ENCODE measurements at places on chromosomes 5 and 9. TPM values are rescaled to one million over a fixed set of nuclear protein-coding genes. Genes with fewer than 3 reads are reported as not detected.

PROB1 gene
- 0.69 TPM for total RNA-seq

PCDHB16 gene
- total RNA-seq = 6.9 TPM

RNF208 gene
- 12.1 TPM for total RNA-seq

DNAH5 gene
- total RNA-seq = 1.2 TPM

CCNO gene
- 1.6 TPM for total RNA-seq

NFIL3 gene
- total RNA-seq = 30.4 TPM

- H3K27ac ChIP-seq = no peak overlapping the region
- H3K27me3 ChIP-seq = no peaks in the 10 kb centered on the region
- no peaks in the 10 kb centered on the region for H3K4me1 ChIP-seq
- H3K36me3 ChIP-seq = no peaks in the 10 kb centered on the region
These were observed 33.1 kb downstream of the RAB3C start for GRCh38 chr5:58615972-58616371.

DNA sequence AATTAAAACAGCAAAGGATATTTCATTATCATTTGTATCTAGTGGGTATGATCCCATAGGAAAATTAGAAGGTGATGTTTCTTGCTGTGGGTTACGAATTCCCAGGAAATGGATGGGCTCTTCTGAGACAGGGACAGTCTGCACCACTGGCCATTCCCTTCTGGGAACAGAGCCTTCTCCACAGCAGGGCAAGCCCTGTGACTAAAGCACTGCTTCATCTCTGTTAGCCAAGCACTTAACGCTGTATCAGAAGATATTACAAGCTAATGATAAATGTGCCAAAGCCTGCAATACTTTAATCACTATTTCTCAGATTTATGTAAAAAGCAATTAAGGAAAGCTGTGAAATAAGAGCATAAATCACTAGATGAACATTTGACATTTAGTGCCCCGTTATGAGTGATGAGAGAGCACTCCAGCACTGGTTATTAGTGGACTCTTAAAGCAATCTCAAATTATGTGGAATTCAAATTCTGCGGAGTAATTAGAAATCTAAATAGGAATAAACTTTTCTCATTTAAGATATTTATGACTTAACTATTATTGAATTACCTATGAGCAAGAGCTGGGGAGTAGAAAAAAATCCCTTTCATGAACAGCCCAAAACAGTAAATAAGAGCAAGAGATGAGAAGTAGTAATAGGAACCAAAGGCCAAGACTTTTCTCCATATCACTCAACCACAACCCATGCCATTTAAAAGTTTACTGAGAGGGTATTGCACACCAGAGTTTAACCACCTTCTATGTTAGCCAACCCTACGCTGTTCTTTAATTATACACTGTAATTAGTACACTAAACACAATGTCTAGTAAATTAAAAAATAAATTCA lies 49.2 kb downstream of the FAM240B start:
- no peak for DNase-seq
- H3K27ac ChIP-seq = no peak overlapping the region
- H3K36me3 ChIP-seq = no peaks in the 10 kb centered on the region

GRCh38 chr5:122756264-122756911 lies 18.5 kb upstream of the SNX2 start:
- DNase-seq = no peak
- H3K36me3 ChIP-seq = no peaks in the 10 kb centered on the region
- H3K4me1 ChIP-seq = peaks cover 7% of the 10 kb centered on the region
- H3K27ac ChIP-seq = no peak overlapping the region

GRCh38 chr5:129541648-129542251 lies 81.7 kb downstream of the ADAMTS19 start:
- DNase-seq = no peak
- no peak overlapping the region for H3K27ac ChIP-seq
- H3K4me1 ChIP-seq = no peaks in the 10 kb centered on the region

DNA sequence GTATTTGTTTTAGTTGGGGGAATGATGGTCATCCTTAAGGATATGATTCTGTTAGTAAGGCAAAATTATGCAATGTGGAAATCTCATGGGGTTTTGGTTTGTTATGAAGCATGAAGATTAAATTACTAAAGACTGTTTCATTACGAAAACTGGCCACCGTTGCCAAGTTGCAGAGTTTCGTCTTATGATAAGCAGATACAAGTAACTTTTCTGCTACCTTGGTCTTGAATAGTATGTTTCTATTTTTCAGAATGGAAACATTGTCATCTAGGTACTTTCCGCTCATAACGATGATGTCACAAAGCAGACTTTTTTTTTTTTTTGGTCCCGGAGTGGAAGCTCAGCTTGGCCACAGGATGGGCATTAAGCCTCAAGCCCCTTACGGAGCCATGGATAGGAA lies 4.2 kb downstream of the CCNI2 start:
- no peaks in the 10 kb centered on the region for H3K36me3 ChIP-seq
- H3K4me1 ChIP-seq = no peaks in the 10 kb centered on the region
- peaks cover 40% of the 10 kb centered on the region for H3K27me3 ChIP-seq
- DNase-seq = no peak
- no peak overlapping the region for H3K27ac ChIP-seq

- H3K4me1 ChIP-seq = peaks cover 9% of the 10 kb centered on the region
- peak overlapping the region; percentile 34 for H3K27ac ChIP-seq
- no peaks in the 10 kb centered on the region for H3K27me3 ChIP-seq
These were observed 33.5 kb upstream of the UBAC1 start for GRCh38 chr9:135994501-135995192.

GRCh38 chr9:21902136-21902535 lies 92.1 kb downstream of the CDKN2A start:
- H3K4me1 ChIP-seq = no peaks in the 10 kb centered on the region
- no peak overlapping the region for H3K4me3 ChIP-seq
- H3K27me3 ChIP-seq = no peaks in the 10 kb centered on the region

DNA sequence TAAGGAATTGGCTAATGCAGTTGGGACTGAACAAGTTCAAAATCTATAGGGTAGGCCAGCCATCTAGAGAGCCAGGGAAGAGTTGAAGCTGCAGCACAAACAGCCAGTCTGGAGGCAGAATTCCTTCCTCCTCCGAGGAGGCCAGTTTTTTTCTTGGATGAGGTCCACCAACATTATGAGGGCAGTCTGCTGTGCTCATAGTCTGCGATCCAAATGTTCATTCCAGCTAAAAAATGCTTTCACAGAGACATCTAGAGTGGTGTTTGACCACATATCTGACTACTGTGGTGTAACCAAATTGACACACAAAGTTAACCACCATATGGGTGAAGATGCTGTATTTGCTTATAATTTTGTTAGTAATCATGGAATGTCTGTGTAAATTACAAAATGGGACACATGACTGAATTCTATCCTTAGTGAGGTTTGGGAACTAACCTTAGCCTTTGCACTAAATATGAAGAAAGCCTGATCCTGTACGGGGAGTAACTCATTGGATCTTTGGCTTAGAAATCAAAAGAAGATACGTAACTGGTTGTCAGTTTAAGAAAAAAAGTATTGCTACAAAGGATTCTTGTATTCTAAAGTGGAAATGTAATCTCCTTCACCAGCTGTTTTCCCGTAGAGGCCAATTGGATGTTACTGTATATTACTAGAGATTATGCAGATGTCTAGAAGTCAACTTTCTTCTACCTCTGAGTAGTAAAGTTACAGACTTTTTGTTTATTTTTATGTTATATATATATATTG lies 70.6 kb downstream of the SPIN1 start:
- no peak for DNase-seq
- peaks cover 26% of the 10 kb centered on the region for H3K4me1 ChIP-seq
- H3K27ac ChIP-seq = no peak overlapping the region
- peaks cover 28% of the 10 kb centered on the region for H3K36me3 ChIP-seq

- no peak overlapping the region for H3K27ac ChIP-seq
- no peak for DNase-seq
- peaks cover 4% of the 10 kb centered on the region for H3K4me1 ChIP-seq
- no peaks in the 10 kb centered on the region for H3K27me3 ChIP-seq
- no peak overlapping the region for H3K4me3 ChIP-seq
- H3K36me3 ChIP-seq = no peaks in the 10 kb centered on the region
These were observed 53.3 kb upstream of the FAM169A start for GRCh38 chr5:74919487-74919886.

- H3K27ac ChIP-seq = no peak overlapping the region
- DNase-seq = no peak
- H3K4me1 ChIP-seq = no peaks in the 10 kb centered on the region
These were observed 143.1 kb upstream of the NR4A3 start for GRCh38 chr9:99678566-99678965.

DNA sequence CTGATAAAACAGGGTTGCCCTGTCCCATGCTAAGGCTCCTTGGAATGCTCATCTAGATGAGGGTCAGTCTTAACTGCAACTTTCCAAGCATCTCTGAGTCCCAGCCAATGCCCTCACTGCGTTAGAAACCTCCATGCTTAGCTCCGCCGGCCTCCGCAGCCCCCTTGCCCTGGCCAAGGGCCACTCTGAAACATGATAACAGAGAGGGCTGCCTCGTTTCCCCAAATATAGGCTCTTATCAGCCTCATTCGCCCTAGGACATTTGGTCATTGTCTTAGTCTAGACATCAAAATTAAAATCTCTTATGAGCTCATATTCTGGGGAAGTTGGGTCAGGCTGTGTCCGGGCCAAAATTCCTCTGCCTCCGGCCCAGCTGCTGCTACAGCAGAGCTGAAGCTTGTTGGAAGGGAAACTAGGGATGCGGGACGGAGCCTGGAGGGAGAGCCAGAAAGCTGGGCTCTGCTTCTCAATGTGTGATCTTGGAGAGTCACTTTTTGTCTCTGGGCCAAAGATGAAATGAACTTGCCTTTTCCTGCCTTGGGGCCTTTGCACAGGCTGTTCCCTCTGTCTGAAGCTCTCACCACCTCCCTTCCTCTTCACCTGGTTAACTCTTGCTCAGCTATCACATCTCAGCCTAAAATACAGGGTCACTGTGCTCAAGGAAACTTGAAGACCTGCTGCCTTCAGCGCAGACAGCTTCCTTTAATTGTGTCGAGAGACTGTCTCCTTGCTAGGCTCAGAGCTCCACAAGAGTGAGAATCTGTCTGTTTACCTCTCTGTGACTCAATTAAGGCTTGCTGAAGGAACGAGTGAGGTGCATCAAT lies 191.3 kb downstream of the RGS3 start:
- peaks cover 28% of the 10 kb centered on the region for H3K4me1 ChIP-seq
- H3K27ac ChIP-seq = peak overlapping the region; percentile 2
- peaks cover 17% of the 10 kb centered on the region for H3K27me3 ChIP-seq
- H3K36me3 ChIP-seq = no peaks in the 10 kb centered on the region
- no peak overlapping the region for H3K4me3 ChIP-seq
- no peak for DNase-seq

DNA sequence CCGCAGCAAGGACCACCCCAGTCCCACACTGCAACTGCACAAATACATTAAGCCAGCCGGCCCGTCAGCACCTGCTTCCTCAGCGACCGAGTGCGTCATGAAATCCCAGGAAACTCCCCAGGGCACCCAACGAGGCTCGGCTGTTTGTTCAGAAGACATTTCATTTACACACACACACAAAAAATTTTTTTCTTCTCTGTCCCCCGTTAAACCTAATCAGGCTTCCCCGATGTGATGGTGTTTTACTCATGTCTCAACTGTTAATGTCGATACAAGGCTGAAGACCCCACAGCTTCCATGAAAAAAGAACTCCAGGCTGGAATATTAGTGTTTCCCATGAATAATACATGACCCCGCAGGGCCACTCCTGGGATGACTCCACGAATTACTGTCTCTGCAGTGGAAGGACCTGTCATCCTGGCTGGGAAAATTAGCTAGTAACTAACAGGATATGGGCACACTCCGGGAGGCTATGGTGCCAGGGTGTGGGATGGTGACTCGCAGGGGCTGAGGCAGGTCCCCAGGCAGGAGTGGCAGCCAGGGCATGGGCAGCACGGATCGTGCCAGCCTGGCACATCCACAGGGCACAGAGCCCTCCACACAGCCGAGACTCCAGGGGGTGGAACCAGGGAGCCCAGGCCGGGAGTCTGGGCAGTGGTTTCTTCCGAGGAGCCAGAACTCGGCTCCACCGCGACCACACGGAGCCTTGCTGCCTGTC lies 102.4 kb downstream of the VAV2 start:
- peak overlapping the region; percentile 4 for H3K4me3 ChIP-seq
- H3K36me3 ChIP-seq = no peaks in the 10 kb centered on the region
- no peak for DNase-seq

DNA sequence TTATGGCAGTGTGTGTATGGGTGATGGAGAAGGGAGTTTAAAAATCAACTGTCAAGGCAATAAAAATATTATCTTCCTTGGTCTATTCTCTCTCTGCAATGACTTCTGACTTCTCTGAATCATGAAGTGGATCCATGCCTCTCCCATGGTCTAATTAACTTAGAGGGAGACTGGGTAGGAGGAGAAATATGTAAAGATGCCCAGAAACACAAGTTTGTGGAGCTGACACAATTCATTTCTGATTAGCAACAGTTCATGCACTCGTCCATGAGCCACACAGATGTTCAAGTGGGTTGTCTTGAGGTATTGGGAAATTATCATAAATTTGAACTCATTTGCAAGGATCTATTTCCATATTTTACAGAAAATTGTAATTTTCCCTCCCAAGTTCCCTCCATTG lies 38.1 kb downstream of the INSYN2B start:
- H3K4me1 ChIP-seq = peaks cover 19% of the 10 kb centered on the region
- H3K27ac ChIP-seq = no peak overlapping the region
- no peak for DNase-seq
- H3K27me3 ChIP-seq = peaks cover 4% of the 10 kb centered on the region
- H3K4me3 ChIP-seq = no peak overlapping the region

DNA sequence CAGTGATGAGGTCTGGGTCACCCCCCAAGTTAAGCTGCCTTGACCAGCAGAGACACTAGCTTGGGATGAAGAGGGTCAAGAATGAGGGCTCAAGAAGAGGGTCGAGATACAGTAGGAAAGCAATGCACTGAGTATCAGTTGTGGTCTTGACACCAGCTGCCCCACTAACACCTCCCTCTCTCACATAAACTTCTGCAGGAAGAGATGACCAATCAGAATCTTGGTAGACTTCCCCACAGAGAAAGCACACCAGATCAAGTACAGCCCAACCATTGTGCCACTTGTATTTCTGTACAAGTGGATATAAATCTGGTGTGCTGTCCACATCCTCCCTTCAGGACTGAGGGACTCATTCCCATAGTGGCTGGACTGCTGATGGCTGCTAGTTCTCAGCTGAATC lies 101.2 kb upstream of the ELL2 start:
- no peak overlapping the region for H3K27ac ChIP-seq
- DNase-seq = no peak
- H3K4me1 ChIP-seq = peaks cover 14% of the 10 kb centered on the region
- H3K36me3 ChIP-seq = no peaks in the 10 kb centered on the region
- H3K4me3 ChIP-seq = no peak overlapping the region

- peak overlapping the region; percentile 91 for H3K27ac ChIP-seq
- DNase-seq = no peak
- peaks cover 7% of the 10 kb centered on the region for H3K4me1 ChIP-seq
These were observed 9.8 kb downstream of the LURAP1L start for GRCh38 chr9:12784461-12785259.
